ENCODE measurements at places on chromosomes 7 and 10.

- peak; percentile 72 for DNase-seq
Measured at GRCh38 chr10:99431190-99431760, 851 bp upstream of the GOT1 start.

GRCh38 chr7:17298840-17299482, 509 bp downstream of the AHR start:
- DNase-seq, result peak; percentile 68

DNA sequence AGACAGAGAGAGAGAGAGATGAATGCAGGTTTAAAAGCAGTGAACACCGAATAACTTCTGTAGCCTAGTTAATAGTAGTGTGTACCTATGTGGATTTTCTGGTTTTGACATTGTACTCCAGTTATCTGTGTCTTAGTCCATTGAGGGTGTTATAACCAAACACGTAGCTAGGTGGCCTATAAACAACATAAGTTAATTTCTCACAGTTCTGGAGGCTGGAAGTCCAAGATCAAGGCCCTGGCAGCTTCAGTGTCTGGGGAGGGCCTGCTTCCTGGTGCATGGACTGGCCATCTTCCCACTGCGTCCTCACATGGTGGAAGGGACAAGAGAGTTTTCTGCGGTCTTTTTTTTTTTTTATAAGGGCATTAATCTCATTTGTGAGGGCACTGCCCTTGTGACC, 23.5 kb downstream of the AOC1 start:
- DNase-seq, result no peak

DNA sequence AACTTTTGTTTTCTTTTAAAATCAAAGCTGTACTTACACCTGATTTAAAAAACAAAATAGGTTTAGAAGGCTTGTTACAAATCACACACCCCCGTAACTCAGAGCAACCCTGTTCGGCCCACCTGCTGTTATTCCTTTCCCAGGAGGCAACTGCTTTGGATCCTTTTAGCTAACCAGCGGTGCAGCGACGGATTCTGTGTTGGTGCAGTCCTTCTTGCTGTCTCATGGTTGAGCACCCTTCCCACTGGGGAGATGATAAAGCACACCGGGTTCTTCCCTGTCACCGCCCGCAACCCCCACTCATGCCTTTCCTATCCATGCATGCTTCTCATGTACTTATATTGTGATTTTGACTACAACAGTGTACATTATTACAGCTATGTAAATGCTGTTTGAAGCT, 24.8 kb upstream of the MKI67 start:
- no peak for DNase-seq

DNA sequence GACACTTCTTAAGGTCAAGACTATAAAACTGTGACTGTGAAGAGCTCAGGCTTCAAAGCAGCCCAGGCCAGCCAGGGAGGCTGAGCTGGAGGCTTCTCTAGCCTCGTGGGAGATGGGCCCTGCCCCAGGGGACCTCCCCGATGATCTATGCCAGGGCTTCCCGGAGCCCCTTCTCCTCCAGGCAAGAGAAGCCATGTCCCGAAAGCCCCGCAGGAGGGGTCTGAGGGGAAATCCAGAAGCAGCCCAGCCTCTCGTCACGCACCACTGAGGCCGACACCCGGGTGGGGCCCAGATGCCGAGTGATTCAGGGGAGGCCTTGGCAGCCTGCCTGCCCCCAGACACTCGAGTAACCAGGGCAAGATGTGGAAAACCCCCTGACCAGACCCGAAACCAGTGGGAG, 63.7 kb downstream of the PROSER2 start:
- peak; percentile 24 for DNase-seq

DNA sequence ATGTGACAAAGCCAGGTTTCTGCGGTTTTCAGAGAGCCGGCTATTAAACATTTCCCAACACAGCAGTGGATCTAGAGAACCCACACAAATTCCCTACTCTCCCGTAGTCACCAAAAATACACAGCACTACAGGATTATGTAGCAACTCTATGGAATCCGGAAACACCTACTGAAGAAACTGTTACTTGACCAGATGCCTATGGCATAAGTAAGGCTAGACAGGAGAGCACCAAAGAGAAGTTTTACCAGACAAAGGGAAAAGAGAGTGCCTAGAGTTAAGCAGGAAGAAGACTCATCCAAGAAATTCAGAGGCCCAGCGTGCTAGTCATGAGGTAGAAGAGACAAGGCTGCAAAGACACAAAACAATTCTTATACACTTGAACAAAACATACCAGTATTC, 321.1 kb downstream of the PARD3 start:
- no peak for DNase-seq

DNA sequence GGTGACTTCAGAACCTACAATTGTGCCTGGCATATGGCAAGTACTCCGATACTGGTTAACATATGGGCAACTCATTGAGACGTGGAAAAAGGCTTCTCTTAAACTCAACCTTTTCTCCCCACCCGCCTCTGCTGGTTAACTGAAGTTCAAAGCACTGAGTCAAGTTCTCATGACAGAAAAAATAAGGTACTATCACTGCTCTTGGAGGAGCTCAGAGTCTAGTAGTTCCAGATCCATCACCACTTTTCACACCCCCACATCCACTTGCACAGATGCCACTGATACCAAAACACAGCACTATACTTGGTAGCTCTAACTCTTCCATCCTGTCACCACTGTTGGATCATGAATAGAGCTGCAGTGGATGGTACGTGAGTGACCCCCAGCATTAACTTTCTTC, 36.2 kb downstream of the CCDC6 start:
- DNase-seq, result no peak

Measured in adipocyte (in vitro differentiated cells).